ENCODE measurements at places on chromosomes 7 and 10. TPM values are rescaled to one million over a fixed set of nuclear protein-coding genes. Genes with fewer than 3 reads are reported as not detected.

- DNase-seq: no peak
Observed at GRCh38 chr7:101533103-101533465, 96.0 kb downstream of the MYL10 start.

DNA sequence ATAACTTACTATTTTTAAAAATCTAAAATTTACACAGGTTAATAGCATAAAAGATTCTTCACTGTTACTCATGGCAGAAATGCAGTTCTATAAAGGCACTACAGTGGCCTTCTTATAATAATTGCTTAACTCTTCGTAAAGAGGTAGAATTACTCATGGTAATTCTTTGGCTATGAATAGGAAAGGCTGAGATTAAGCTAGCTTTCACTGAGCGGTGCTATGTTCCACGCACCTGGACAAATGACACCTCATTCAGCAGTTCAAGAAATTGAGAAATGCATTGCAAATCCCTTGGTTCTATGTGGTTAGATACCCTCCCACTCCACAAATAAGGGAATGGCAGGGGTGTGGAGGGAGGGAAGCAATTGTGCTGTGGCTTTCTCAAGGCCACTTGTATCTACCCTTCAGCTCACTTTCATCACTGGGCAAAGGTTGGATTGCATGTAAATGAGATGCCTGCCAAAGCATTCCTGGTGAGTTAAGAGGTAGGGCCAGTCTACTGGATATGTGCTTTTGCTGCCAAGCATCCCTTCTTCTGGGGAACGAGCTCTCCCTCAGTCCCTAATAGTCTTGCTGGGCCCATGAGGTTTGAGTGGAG, 210.9 kb downstream of the TEX36 start:
- no peak for DNase-seq

LIPF gene
- total RNA-seq: not detected

- no peak for DNase-seq
Observed at GRCh38 chr7:95536656-95537311, 51.0 kb downstream of the ASB4 start.

DNA sequence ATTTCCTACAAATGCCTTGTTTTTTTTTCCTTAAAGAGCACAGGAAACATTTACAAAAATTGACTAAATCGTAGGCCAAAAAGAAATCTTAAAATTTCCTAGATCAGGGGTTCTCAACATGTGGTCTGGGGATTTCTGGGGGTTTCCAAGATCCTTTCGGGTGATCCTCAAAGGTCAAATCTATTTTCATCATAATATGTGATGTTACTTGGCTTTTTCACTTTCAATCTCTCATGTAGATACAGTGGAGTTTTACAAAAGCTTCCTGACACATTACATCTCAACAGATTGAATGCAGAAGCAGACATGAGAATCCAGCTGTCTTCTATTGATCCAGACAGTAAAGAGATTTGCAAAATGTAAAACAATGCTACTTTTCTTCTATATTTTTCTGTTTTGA, 497.3 kb downstream of the INHBA start:
- no peak for DNase-seq

Measured in osteoblast (primary cell).